Ureter (tissue), 1 donor: ENCODE measurements at places on chromosomes 7 and 10.

GRCh38 chr7:98613601-98614425 lies 3.3 kb upstream of the NPTX2 start:
- no peak for DNase-seq

DNA sequence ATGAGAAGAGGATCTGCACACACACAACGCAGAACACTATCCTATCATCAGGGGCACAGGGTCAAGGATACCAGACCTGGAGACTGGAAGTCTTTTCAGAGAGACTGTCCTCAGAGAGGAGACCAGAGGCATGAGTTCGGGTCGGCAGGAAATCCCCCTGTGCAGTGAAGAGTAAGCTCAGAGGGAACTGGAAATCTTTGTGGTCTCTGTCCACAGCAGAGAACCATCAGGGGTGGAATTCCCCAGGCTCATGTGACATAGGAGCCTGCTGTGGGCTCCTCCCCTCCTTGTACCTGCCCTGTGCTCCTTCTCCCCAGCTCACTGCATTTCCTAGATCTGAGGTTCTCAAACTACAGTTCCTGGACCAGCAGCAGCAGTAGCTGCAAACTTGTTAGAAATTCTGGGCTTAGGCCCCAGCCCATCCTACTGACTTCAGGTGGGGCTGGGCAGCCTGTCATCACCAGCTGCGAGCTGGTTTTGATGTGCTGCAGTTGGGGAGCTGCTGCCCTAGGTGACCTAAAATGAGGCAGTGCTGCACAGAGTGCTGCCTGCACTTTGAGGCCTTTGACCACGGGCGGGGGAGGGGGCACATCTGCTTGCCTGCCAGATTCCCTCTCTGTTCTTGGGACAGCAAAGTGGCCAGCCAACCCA lies 2.4 kb downstream of the ZMIZ2 start:
- no peak for DNase-seq

DNA sequence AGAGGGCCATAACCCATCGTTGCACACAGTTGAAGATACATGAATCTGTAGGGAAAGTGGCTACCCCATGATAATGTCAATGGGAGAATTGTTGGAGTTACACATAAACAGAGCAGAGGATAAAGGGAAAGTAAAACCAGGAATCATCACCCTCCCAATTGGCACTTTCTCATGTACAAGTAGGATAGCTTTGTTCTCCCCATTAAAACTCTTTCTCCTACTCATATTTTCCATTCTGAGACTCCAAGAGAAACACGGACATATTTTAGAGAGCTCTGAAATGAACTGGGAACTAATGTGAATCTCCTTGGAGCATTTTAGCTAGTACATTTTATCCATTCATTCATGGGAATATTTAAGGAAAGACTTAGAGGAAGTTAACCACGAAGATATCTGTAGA lies 17.2 kb upstream of the LRRC17 start:
- DNase-seq = no peak

GRCh38 chr10:4352414-4352961 lies 473.5 kb upstream of the AKR1E2 start:
- DNase-seq = no peak

DNA sequence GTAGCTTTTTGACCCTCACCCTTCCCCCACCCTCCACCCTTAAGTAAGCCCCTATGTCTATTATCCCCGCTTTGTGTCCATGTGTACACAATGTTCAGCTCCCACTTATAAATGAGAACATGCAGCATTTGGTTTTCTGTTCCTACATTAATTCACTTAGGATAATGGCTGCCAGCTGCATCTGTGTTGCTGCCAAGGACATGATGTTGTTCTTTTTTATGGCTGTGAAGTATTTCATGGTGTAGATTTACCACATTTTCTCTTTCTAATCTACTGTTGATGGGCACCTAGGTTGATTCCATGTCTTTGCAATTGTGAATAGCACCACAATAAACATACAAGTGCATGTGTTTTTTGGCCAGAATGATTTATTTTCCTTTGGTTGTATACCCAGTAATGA lies 232.2 kb downstream of the CACNA2D1 start:
- DNase-seq = no peak

GRCh38 chr10:84848967-84849366 lies 520.6 kb downstream of the CCSER2 start:
- no peak for DNase-seq

DNA sequence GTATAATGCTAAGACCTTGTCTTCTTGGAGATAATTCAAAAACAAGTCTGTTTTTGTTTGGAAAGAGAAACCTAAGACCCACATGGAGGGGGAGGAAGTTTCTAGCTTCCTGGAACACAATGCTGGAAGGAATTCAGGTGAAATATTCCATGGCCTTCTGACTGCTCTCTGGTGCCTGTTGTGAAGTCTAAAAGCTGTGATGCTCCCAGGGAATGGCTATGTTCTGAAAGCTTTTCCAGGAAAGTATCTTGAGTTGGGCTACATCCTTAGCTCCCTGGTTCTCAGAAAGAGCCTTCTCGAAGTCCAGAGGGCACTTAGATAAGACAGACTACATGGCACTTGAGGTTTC lies 12.5 kb upstream of the PFKP start:
- no peak for DNase-seq

- DNase-seq = no peak
These were observed 26.3 kb upstream of the AKR1B1 start for GRCh38 chr7:134485203-134485602.

- DNase-seq = no peak
These were observed 1.4 kb downstream of the OR6B1 start for GRCh38 chr7:144001543-144001942.

DNA sequence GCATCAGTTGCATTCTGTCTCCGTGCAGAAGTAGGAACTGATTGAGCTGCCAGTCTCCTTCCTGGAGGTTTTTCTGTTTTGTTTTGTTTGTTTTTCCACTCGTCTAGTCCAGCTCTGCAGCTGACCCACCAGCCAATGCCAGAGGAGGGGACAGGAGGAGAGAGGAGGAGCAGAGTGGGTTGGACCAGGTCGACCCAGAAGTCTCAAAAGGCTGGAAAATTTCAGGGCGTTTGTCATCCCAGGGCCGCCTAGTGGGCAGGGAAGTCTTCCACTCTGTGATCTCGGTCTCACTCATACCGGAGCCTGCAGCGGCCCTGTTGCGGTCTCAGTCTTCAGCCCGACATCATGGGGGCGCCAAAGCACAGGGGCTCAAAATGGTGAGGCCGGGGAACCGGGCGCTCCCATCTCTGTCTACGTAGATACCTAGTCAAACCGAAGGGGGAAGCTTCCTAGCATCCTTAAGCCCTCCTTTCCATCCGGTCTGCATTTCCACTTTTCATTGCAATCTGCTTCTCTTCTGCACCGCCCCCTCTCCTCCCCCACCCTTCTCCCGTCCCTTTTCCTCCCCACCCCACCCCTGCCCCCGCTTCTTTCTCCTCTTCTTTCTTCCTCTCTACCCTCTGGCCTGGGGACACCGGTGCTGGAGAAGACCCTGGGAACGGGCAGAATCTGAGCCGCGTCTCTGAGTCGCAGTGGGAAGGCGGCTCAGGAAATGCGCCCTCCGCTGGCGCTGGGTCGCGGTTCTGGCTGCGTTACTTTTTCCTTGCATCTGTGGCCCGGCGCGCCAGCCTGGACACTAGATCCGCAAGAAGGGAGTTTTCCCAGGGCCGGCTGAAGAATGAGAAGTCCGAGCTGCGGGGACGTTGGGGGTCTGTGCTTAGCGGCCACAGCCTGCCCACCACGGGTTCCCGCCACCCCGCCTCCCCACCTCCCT lies 16.2 kb upstream of the PAX2 start:
- no peak for DNase-seq

DNA sequence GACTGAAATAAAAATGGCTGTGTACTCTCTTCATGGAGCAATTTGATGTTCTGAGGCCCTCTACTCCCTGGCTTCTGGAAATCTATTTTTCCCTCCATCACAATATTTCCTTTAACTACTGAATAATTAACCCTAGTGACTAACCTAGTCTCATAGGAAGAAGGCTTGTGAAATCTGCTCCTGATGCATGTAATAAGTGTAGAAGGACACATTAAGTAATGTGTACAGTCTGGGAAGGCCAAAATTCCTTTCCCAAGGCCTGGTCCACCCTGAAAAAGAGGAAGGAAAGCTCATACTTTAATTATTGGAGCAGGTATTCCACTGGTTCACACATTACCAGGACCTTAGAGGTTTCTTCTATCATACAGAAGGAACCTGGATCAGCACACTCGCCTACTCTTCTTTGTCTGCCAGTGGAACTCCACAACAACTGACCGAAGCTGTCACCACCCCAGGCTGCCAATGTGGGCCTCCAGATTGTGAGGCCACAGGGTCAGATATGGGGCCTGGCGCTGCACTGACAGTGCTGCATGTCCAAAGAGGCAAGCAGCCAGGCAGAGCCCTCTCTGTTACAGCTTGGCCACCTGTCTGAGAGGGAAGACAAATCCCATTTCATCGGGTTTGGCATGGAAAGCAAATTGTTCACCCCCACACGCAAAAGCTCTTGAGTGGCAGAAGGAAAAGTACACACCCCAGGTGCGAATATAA lies 54.4 kb upstream of the FAM133B start:
- DNase-seq = no peak

DNA sequence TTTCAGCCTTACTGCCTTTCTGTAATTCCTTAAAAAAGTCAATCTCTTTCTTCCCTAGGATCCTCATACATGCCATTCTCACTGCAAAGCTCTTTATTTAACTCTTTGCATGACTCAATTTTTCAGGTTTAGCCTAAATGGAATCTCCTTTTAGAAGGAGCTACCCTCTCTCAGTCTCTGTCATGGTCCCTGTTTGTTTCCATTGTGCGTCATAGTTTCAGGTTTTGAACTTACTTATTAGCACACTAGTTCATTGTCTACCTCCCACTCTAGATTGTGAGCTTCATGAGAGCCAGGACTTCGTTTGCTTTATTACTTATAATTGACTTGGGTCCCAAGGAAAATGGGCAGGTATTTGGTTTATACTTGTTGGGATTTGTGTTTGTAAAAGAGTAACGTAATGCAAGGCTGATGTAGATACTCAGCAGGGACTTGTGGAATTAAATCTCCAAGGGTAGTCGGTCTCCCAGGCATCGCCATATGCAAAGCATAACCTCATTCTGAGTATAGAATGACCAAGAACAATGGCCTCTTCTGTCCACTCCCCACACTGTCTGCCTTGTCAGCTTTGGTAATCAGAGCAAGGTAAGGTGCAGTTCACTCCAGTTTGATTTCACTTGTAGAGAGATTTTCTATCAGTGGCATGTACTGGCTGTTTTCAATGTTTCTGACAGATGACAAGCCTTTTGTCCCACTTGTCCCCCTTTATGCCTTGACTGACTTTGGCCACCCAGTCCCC lies 252.0 kb downstream of the SORCS3 start:
- DNase-seq = no peak

- DNase-seq = no peak
These were observed 44.8 kb downstream of the SHTN1 start for GRCh38 chr10:116960066-116960776.

GRCh38 chr10:35607475-35608327 lies 2.6 kb downstream of the GJD4 start:
- DNase-seq = no peak

DNA sequence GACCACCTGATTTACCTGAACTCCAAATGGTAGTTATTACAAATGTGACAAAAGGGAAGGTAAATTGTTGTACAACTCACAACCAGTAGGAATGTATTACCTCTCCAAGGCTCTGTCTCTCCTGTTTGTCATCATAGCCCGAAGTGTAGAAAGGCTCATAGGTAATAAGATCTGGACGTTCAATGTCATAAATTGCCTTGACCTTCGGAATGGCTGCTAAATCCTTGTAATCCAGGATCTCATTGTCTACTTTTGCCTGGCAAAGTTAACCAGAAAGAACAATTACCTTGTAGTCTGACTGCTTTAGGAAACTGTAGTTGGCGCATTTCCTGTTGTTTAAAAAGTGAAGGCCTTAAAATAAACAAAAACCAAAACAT lies 68.6 kb upstream of the AFAP1L2 start:
- DNase-seq = no peak

DNA sequence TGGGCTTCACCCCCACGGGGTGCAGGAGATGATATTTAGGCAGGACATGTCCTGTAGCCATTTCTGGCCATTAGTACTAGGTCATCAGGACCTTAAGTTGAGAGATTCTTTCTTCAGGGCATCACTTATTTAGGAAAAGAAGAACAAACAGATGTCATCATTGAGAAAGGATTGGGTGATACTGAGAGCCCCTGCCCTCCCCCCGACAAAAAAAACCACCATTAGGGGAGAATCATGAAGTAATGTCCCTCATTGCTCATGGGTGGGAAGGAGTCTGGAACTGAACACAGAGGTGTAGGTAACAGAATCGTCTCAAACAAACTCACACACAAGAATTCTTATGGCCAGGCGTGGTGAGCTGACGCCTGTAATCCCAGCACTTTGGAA lies 6.4 kb upstream of the ORAI2 start:
- DNase-seq = no peak

GRCh38 chr10:22988581-22989360 lies 60.9 kb downstream of the ARMC3 start:
- peak; percentile 74 for DNase-seq

- no peak for DNase-seq
These were observed 17.2 kb upstream of the MNX1 start for GRCh38 chr7:157027568-157028198.

- no peak for DNase-seq
These were observed 17.4 kb upstream of the CBLL1 start for GRCh38 chr7:107726356-107727130.

GRCh38 chr7:27316311-27316710 lies 73.7 kb downstream of the EVX1 start:
- no peak for DNase-seq

DNA sequence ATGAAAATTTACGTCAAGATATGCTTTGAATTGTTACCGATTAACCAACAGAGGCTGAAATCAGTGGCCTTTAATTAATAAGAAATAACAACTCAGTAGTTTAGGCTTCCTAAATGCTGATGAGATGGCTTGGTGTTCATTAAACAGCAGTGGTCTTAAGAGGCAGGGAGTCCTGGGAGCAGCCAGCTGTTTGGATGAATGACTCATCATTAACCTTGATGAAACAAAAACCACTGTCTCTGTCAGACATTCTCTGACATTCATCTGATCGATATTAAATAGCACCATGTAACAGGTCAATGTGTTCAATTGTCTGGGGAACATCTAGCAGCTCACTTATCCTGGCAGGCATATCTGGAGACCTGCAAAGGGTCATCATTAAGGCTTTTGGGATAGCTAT lies 234.2 kb upstream of the LRRN3 start:
- DNase-seq = no peak

DNA sequence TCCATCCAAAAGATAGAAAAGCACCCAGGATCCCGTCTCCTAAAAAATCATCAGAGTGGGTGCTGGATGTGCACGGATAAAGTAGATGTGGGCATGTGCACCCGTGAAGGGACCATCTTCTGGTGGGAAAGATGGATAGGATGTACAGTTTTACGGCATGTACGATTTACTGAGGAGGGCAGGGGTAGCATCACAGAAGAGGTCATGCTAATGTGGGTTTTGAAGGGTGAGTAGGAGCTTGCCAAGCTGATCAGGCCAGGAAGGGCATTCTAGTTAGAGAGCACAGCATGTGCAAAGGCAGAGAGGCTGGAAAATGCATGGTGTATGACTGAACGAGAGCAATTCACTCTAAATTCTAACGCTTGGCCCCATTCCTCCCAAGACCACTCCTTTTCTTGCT lies 7.8 kb upstream of the CRHR2 start:
- no peak for DNase-seq
